ENCODE measurements at places on chromosomes 1 and 21.

DNA sequence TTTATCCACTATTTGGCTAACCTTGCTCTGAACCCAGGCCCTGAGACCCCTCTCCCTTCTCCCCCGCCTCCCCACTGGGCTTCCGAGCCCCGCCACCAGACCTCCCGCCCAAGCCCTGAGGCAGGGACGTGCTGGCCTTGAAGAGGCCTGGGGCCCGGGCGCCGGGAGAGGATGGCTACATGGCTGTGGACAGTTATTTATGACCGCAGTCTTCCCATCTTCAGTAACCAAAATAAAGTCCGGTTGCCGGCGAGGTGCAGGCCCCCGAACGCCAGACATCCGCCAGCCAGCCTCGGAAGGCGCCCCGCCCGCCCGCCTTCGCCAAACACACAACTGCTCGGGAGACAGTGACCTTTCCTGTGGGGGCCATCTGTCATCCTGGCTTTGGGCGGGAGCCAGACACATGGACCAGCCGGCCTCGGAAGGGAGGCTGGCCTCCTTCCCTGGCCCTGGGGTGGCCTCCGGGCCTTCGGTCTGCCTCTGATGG is 69.0 kb downstream of the DHRS3 start:
- no peak for DNase-seq

GRCh38 chr1:165060285-165060793 is 296.2 kb downstream of the LMX1A start:
- DNase-seq, result no peak

DNA sequence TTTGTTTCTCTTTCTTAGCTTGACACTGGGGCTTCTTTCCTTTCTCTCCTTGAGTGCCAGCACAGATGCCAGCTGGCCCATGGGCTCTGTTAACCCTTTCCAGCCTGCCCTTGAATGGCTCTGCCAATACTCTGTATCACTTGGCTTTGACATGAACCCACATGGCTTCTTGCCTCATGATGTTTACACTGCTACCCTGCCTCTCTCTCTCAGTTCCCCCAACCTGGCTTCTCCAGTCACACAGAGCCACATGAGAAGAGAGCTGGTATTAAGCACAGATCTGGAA is 262.4 kb downstream of the OMA1 start:
- DNase-seq, result no peak

- DNase-seq, result peak; percentile 94
These were observed 158.8 kb downstream of the TOMM20 start for GRCh38 chr1:234969581-234970400.

DNA sequence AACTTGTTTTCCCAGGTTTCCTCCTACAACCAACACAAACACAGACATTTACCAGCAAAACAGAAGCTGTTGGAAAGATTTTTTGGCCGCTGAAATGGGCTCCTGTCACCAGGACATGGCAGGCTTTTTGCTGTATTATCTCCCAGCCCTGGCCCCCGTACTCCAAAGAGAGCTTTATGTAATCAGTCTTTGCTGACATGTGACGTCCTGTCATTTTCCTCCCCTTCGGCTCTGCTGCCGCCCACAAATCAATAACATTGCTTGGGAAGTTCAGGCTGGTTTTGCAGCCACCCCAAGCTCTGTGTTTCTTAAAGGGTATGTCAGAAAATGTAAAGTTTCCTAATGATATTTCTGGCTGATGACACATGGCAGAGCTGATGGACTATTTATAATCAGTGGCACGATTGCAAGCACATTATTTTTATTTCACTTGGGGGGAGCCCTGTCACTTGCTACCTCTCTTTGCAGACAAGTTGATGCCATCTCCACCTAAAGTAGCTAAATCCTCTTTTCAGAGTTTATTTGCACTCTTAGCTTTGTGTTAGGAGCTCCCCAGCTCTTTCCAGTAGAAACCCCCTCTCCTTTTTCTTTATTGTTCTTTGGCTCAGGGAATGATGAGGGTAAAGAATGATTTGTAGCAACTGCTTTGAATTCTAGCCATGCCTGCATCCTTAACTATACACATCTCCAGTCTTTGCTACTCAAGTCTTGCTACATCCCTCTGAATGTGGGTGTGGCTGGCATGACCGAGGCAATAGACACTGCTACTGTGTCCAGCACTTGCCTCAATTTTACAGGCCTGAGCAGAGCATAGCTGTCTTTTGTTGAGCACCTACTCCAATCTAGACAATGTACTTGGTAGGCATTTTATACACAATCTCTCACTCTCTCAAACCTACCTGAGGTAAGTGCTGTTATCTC is 67.3 kb downstream of the ELAVL4 start:
- no peak for DNase-seq

DNA sequence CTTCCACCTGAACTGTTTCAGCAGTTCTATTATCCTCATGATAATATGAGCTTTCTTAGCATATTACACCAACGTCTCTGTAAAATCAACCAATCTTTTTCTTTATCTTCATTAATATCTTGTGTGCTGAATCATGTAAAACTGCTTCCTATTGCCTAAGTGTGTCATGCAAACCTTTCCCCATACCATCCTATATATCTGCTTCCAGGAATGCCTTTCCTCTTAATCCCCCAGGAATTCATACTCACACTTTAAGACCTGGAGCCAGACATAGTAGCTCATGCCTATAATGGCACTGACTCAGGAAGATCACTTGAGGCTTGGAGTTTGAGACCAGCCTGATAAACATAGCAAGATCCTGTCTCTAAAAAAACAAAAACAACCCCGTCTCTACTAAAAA is 183.9 kb downstream of the NRIP1 start:
- peak; percentile 58 for DNase-seq

GRCh38 chr1:183553764-183554163 is 36.5 kb downstream of the NCF2 start:
- DNase-seq, result no peak

GRCh38 chr1:60949154-60949825 is 133.1 kb upstream of the NFIA start:
- no peak for DNase-seq

DNA sequence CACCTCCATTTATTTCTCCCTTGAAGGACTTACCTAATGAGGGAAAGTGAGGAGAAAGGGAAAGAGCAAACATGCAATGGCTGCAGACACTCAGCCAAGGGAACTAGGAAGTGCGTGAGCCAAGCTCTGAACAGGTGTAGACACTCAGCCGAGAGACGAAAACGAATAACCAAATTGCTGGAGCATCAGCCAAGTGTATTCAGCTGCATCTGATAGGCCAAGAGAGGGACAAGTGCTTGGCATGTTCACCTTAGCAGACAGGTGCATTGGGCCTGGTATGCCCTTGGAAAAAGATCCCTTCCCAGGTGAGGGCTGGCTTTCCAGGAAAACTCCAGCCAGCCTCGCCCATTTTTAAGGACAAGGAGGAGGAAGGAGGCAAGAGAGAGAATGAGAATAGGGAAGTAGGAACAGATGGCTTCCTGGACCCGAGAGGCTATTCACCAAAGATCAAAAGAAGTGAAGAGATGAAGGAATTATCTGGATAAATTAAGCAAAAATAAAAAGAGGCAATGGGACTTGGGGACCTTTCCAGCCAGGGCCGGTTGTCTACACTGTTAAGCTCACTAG is 184.7 kb downstream of the TOMM20 start:
- DNase-seq, result no peak

GRCh38 chr1:175009532-175009931 is 9.8 kb downstream of the CACYBP start:
- DNase-seq, result no peak

- no peak for DNase-seq
These were observed 44.3 kb upstream of the IL10 start for GRCh38 chr1:206816390-206817287.

DNA sequence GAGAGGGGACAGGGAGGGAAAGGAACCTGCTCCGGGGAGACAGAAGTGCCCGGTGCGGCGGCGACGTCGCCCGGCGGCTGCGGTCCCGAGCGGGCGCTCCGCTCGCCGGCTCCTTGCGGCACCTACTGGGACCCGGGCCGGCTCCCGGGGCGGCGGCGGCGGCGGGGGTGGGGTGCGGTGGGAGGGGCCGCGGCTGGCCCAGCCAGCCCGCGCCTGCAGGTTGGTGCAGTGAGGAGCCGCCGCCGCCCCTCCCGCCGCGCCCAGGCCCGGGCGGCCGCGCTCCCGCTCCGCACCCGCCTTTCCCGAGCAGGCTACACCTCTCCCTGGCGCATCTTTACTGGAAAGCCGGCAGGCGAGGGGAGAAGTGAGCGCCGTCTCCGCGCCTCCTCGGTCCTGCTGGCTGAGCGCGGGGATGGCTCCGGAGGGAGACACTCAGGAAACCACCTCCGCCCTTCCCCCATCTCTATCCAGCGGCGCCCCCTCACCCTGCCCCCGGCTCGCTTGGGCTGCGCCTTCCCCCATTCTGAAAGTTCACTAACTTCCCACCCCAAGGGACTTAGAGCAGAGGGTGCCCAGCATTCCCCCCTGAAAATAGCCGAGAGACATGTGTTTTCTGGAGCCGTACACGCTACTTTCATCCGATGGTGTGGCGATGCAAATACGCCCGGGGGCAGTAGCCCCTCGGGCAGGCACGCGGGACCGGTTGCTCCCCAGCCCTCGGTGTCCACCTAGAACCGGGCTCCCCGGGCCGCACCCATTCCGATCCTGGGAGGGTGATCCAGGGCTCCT is at the start of gene PLD5:
TSS of gene PLD5 (minus strand) at position 127 of the 789 bp plus-strand sequence.
- no peak for DNase-seq

DNA sequence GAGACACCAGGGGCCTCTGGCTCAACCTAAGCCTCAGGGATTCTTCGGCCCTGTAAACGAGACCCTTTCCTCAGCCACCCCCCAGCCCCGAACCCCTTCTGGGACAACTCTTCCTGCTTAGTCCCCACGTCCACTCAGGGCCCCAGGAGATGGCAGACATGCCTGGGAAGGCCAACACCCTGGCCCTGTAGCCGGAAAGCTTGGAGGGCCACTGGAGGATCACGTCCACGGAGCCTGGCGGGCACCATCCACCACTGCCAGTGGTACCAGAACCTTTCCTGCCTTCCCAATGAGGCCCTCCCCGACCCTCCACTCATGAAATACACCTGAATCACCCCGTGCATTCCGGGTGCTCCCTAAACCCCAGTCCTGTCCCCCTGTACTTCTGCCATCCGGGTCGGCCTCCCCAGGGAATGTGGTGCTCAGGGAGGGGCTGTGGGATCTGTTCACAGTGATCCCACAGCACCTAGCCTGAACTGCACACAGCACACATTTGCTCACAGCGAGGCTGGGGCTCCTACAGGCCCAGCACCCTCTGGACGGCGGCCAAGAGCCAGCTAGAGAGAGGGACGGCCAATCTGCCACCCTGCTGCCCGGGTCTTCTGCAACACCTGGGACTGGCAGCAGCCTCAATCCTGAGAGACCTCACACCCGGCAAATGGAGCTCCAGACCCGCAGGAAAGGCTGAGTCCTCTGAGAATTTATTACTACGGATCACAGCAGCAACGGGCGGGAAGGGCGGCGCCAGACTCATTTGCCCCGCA is 1.8 kb downstream of the AURKAIP1 start:
- no peak for DNase-seq

DNA sequence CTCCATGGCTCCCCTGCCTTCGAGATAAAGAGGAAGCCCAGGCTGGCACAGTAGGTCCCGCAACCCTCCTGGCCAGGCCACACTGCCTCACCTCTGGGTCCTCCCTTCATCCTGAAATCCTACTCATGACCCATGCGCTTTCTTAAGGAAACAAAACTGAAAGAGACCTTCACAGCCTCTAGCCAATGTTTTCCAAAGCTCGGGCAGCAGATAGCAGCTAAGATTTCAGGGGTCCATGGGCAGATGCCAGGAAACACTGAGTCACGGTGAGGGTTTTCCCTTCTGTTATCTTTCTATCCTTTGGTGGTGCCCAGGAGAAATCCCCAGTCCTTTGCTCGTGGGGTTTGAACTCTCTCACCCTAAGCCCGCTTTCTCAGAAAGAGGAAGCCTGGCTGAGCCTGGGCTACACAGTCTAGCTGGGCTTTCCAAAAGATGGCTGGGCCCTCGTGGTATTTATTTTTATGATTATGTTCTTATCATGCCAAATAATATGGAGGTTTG is 26.6 kb downstream of the TTC39A start:
- no peak for DNase-seq

- no peak for DNase-seq
These were observed 80.4 kb downstream of the ATP1A1 start for GRCh38 chr1:116453481-116453880.

- no peak for DNase-seq
These were observed at the start of gene NTRK1 for GRCh38 chr1:156860628-156861423. TSS of gene NTRK1 (plus strand) at chr1:156860865. CDS start at chr1:156860935, 70 bp downstream.

- DNase-seq, result peak; percentile 83
These were observed 18.7 kb upstream of the AK2 start for GRCh38 chr1:33055210-33056008.

- DNase-seq, result no peak
These were observed 8.6 kb upstream of the RASSF5 start for GRCh38 chr1:206498685-206499084.

GRCh38 chr1:205020466-205020865 is 22.5 kb upstream of the CNTN2 start:
- no peak for DNase-seq

GRCh38 chr21:27292783-27293182 is 325.9 kb upstream of the ADAMTS5 start:
- no peak for DNase-seq

DNA sequence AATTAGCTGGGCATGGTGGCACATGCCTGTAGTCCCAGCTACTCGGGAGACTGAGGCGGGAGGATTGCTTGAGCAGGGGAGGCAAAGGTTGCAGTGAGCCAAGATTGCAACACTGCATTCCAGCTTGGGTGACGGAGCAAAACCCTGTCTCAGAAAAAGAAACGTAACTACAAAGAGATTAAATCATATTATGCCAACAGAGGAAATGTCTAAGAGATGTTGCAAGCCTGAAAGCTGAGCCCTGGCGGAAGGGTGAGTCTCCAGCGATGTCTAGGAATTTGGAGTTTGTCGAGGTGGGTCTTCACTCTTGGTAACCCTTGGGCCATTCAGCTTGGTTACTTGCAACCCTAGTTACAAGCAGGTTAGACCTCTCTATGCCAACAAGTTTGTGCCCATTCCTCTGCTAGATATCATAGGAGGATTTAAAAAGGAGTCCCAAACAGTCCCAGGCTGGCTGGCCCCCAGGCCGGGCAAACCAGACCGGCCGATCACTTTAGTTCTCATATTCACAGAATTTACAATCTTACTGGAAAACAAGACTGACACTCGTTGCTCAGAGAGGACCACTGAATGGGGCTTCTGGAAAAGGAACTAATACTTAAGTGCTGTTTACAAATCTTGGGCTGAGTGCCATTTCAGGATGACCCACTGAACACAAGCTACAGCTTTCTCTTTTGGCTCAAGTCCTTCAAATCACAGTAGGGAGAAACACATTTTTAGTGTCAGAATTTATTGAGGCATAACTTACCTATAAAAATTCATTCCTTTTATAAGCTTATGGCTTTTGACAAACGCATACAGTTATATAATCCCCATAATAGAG is 27.1 kb downstream of the SLC30A1 start:
- peak; percentile 15 for DNase-seq

Measured in fibroblast of gingiva (primary cell).